Cortex of kidney (tissue), 1 donor: ENCODE measurements at places on chromosomes 13 and 19.

GRCh38 chr19:3480383-3481091 is at the start of gene SMIM24:
TSS of gene SMIM24 (minus strand) at chr19:3480525. CDS start at chr19:3480463, 62 bp downstream.
- no peak for DNase-seq

- no peak for DNase-seq
Measured at GRCh38 chr19:18401580-18402112, 4.2 kb upstream of the LRRC25 start.

GRCh38 chr19:35447606-35448469 is at the start of gene FFAR2:
TSS of gene FFAR2 (plus strand) at chr19:35448257. CDS start at chr19:35449715, 1,458 bp downstream.
- DNase-seq, result no peak

DNA sequence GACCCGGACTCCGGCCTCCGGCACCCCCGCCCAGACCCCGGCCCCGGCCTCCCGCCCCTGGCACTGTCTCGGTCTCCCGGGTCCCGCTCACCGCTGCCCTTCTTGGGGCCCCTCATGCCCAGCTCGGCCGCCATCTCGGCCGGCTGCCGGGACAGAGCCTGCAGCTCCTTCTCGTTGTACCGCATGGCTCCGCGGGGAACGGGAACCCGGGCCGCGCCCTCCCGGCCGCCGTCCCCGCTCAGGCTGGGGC is 140 bp downstream of the PLEKHJ1 start:
- DNase-seq, result no peak

GRCh38 chr13:109657395-109657794 is 129.0 kb downstream of the IRS2 start:
- DNase-seq, result no peak

- no peak for DNase-seq
Measured at GRCh38 chr13:106850973-106851650, 283.2 kb upstream of the ARGLU1 start.

DNA sequence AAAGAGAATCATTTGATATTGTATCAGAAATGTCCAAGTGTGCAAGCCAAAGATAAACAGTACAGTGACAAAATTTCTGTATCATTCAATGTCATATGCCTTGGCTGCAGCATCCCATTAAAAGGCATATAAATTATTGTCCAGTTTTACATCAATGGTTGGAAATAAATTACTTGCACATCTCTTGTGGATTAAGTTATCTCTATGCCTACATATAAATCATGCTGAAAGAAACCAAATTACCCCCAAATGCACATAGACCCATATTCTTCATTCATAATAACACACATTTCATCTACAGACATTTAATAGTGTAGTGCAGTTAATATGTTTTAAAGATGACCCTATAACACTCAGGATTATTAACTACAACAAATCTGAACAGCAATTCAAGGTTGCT is 1415.7 kb upstream of the PCDH9 start:
- no peak for DNase-seq

GRCh38 chr13:36357692-36358091 is 11.5 kb upstream of the SPART start:
- no peak for DNase-seq

- no peak for DNase-seq
Measured at GRCh38 chr19:7545904-7546303, 10.4 kb downstream of the PNPLA6 start.

- no peak for DNase-seq
Measured at GRCh38 chr19:4951656-4952055, 17.3 kb upstream of the KDM4B start.

DNA sequence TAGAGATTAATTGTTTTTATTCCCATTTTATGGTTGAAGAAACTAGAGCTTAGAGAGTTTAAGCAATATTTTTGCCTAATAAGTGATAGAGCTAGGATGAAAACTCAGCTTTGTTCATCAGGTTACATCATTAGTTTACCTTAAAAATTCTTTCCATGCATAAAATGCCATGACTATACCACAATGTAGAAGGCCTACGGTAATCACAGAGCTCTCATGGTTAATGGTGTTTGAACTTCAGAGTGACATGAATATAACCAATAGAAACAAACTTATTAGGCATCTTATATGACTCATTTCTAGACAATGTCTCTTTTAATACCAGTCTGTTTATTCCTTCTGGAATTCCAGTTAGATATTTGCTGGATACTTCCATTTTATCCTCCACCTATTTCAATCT is 78.5 kb downstream of the FGF9 start:
- DNase-seq, result no peak

DNA sequence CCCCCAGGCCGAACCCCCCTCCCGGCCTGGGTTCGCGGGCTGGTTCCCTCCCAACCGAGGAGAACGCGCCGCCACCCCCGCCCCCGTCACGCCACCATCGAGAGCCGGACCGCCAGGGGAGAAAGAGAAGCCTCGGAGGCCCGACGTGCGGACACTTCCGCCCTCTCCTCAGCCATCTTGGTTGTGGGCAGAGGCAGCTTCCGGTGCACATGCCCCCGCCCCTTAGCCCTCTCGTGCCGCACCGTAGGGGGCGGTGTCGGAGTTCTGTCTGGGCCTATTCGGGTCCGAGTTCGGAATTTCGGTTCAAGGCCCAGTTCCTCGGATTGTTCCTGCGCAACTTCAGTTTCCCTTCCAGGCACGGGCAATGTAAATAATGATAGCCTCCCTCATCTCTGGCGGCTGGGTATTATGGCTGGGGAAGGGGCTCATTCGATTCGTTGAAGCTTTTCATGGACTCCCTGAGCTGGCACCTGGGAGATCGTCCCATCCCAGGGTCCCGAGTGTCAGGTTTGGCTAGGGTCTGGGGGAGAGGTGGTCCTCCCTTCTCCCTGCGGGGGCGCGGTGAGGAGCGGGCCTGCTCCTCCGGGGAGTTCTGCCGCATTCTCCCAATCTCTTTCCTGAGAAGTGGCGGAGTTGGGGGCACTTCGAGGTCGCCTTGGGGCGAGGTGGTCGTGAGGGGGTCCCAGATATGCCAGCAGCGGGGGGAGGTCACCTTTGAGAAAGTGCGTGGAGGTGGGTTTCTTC is at the start of the genes IER2 and STX10:
Gene IER2 (plus strand): TSS at position 225 of the 744 bp plus-strand sequence. CDS start 2,776 bp downstream, outside the sequence.
Gene STX10 (minus strand): TSS at position 189 of the 744 bp plus-strand sequence. CDS start 202 bp downstream, outside the sequence.
- DNase-seq, result peak; percentile 55

DNA sequence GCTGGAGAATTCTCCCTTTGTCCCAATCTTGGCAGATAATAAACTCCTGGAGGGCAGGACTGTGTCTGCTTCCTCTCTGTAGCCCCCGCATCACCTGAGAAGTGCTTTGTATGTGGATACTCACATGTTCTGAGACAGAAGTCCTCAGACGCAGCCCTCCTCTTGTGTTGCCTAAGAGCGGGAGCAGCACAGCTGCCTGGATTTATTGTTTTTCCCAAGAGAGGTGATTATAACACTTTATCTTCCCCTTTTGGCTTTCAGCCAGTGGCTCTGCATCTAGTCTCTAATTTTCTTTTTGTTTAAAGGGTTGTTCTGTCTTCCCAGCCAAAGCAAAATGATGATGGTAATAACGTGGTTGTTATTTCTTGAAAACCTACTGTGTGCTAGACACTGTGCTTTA is 36.1 kb downstream of the OLFM4 start:
- no peak for DNase-seq

- no peak for DNase-seq
Measured at GRCh38 chr19:18928018-18928805, 8.7 kb downstream of the DDX49 start.

GRCh38 chr13:42102961-42103865 is 54.8 kb downstream of the DGKH start:
- no peak for DNase-seq

- DNase-seq, result no peak
Measured at GRCh38 chr13:109309625-109310363, 476.6 kb downstream of the IRS2 start.

DNA sequence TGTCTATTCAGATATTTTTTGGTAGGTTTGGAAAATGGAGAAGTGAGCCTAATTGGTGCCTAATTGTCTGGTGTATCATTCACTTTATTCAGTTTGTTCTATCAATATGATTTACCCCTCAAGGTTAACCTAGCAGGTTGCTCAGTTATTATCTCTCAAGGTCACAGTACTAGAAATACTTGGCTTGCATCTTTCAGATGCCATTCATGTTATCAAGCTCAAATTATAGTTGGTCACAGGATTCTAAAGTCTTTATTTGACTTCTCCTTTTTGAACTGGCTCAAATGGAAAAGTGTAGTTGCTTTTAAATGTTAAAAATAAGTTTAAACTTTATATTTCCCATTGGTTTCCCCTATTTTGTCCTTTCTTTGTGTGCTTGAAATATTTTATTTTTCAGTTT is 2.6 kb downstream of the KCNRG start:
- DNase-seq, result no peak

- DNase-seq, result no peak
Measured at GRCh38 chr13:23411706-23412105, 21.8 kb downstream of the SACS start.

GRCh38 chr13:99002172-99002710 is 24.4 kb upstream of the DOCK9 start:
- no peak for DNase-seq

- no peak for DNase-seq
Measured at GRCh38 chr13:64627654-64628053, 2602.5 kb downstream of the PCDH9 start.

DNA sequence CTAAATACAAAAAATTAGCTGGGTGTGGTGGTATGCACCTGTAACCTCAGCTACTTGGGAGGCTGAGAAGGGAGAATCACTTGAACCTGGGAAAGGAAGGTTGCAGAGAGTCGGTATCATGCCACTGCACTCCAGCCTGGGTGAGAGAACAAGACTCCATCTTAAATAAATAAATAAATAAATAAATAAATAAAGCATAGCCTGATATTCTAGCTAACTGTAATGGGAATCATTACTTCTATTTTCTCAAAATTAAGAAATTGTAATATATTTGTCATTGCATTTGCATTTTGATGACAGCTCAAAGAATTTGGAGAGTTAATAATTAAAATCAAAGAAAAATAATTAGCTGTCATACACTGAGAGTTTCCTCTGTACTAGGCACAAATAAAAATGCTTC is 561.1 kb downstream of the EFNB2 start:
- DNase-seq, result no peak

DNA sequence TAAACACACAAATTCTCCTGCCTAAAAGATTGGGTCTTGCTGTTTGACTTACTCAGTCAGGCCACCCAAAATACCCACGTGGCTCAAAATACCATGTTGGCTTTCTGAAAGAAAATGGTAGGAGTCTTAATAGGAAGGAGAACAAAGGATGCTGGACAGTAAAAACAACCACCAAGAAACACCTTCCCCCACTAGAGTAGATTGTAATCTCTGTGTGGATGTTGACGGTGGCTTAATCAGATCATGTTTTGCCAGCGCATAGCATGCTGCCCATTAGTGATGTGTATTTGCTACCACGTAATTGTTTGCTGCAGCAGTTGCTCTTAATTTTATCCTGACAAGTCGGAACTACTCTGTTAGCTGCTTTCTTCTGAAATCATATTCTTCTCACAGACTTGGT is 1229.3 kb upstream of the SLC10A2 start:
- no peak for DNase-seq

DNA sequence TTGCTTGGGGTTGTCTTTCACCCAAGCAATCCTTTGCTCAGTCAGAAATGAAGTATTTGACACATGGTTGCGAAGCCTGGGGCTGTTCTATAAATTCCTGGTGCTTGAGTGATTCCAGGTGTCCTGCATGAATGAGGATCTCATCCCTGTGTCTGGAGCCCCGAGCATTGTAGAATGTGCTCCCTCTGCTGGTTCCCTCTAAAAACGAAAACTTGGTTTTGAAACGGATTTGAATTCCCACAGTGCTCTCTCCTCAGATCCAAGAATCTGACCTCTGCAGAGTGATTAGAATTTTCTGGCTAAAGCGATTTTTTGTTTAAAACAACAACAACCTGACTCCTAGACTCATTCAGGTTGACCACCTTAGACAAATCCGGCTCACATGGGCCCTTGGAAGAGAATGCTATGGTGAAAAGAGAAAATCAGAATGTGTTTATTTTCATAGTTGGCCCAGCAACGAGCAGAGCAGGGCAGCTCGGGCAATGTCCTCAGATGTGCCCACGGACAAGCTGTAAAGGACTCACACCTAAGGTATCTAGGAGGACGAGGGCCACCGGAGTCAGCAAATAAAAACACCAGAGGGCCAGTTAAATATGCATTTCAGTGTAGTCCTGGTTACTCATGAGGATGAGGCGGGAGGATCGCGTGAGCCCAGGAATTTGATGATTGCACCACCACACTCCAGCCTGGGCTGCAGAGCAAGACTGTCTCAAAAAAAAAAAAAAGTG is 8.7 kb upstream of the ATP12A start:
- DNase-seq, result no peak

DNA sequence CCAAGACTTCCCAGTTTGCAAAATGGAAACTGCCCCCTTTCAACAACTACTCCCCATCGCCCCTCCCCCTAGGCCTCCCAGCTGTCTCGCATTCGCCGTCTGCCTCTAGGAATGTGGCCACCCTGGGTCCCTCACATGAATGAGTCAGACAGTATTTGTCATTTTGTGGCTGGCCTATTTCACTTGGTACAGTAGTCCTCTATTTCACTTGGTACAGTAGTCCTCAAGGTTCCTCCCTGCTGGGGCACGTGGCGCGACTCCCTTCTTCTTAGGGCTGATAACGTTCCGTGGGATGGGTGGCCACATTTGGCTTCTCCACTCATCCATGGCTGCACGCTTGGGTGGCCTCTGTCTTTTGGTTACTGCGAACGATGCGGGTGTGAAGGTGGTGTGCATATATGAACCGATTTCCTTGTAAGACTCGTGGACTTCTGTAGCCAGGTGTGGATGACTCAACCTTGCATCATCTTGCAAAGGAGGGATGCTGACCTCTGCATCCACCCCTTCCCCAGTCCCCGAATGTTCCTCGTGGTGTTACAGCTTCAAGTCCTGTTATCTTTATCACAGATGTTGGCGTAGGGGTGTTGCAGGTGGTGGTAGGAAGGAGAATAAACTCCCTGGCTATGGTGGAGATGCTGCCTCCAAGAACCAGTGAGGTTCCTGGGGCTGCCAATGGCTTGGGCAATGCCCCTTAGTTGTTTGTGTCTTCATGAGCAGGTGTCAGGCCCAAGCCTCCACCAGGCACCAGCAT is 112.1 kb upstream of the SOX1 start:
- DNase-seq, result no peak

DNA sequence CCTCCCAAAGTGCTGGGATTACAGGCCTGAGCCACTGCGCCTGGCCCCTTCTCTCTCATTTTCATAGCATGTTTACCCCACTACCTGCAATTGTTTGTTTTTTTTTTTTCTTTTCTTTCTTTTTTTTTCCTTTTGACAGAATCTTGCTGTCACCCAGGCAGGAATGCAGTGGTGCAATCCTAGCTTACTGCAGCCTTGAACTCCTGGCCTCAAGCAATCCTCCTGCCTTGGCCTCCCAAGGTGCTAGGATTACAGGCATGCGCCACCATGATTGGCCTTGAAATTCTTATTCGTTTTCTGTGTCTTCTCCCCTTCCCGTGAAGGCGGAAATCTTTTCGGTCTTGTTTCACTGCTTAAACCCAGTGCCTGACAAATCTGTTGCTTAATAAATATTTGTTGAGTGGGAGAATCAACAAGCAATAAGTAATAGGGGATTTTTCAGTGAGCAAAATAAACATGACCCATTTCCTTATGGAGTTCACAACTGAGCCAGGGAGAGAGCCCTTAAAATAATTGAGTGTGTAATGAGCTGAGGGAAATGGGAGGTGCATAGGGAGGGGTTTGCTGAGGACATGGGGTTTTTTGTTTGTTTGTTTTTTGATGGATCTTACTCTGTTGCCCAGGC is 1.8 kb upstream of the INSR start:
- no peak for DNase-seq
